ENCODE measurements at places on chromosomes 2 and 18.

- no peak for DNase-seq
Measured at GRCh38 chr2:30046979-30047378, 99.8 kb upstream of the YPEL5 start.

- DNase-seq, result no peak
Measured at GRCh38 chr2:8611246-8611645, 70.6 kb upstream of the ID2 start.

GRCh38 chr2:83579507-83579906, 879.6 kb downstream of the SUCLG1 start:
- DNase-seq, result no peak

DNA sequence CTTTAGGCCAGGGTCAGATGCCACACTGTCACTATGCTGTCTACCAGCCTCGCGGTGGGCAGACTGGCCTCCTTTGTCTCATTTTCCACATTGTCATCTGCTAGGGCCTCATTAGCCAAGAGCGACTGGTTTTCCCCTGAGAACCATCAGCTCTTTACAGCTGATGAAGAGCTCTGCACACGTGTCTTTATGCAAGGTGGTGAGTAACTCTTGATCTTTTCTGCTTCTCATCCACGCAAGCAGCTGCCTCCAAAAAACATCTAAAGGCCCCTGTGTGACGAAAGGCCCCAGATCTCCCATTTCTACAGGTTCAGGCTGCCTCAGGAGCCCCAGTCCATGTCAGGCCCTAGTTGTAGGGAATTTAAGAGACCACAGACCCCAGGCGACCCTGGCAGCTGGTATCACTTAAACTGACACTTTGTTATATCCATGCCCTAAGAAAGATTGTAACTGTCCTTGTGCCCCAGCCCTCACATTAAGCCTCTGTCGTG, 52.9 kb downstream of the DPYSL5 start:
- DNase-seq, result no peak

GRCh38 chr2:237701033-237701858, 73.9 kb downstream of the LRRFIP1 start:
- DNase-seq, result no peak

GRCh38 chr2:161625314-161625919, 1.2 kb downstream of the SLC4A10 start:
- DNase-seq, result no peak

DNA sequence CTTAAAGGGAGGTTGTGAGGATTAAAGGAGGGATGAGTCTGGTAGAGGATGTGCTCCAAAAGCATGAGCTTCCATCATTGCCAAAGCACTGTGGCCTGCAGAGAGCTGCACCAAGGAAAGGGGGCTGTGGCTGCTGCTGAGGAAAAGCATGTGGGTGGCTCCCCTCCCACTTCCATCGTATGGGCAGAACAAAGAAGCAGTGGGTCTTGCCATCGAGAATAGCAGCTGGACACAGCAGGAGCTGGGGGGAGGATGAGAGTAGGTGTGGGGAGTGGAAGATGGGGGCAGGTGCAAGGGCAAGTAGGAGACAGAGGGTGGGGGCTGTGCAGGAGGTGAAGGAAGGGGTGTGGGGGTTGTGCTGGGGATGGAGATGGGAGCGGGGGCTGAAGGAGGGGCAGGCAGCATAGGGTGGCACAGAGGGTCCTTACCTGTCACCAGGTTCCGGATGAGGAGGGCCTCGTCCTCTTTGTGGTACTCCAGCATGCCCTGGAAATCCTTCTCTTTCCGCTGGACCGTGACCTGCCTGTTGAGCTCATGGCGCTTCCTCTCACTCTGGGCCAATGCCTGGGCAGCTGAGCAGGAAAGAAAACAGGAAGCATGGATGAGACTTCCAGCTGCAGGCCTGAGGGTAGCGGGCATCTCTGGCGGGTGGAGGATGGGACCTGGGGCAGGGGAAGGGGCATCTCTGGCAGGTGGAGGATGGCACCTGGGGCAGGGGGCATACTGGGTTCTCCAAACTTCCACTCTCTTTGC, 33.6 kb upstream of the ACAA2 start:
- DNase-seq, result no peak

DNA sequence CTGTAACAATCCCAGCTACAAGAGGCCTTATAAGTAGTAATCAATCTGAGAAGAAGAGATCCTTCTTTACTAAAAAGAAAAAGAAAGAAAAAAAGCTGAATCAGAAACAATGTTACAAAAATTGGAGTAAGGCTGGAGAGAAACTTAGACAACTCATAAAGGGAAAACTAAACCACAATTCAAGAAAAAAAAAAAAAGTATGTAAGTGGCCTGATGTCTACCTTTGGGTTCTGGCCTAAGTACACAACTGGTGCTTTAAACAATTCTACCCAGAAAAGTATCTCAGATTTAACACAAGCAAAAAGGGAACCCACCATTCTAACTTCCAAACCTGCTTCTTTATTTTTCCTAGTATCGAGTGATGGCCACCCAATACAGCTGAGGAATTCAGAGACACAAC, 45.3 kb downstream of the ZNF521 start:
- DNase-seq, result no peak

DNA sequence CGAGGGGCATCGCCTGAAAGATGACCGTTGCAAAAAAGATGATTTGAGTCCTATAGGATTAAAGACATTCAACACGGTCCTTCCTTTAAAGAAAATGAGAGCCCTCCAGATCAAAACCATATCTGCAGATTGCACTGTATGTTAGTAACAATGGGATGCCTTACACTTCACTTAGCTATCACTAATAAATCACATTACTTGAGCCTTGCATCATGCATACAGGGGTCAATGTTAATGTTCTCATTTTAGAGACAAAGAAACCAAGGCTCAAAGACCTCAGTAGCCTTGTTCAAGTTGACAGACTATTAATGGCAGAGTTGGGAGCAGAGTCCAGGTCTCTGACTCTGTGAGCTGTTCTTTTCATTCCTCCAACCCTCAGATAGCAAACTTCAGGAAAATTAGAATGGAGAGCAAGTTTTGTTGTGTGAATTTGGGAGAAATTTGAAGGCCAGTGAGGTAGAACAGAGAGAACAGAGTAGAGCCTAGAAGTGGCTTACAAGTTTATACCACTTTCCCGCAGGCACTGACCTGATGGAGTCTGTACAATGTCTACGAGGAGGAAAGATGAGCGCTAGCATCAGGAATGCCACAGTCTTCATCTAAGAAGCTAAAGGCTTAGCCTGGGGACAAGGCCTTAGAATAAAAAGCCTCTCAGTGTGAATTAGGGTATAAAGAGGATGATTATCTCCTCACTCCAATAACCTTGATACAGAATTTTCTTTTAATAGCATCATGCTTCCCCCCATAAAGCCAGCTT, 48.3 kb downstream of the TRIB2 start:
- DNase-seq, result no peak

- DNase-seq, result no peak
Measured at GRCh38 chr2:219851169-219851568, 223.7 kb downstream of the SLC4A3 start.

GRCh38 chr18:24013051-24013450, 1.5 kb upstream of the TTC39C start:
- DNase-seq, result no peak

GRCh38 chr18:9722691-9723090, 14.6 kb downstream of the RAB31 start:
- DNase-seq, result no peak

DNA sequence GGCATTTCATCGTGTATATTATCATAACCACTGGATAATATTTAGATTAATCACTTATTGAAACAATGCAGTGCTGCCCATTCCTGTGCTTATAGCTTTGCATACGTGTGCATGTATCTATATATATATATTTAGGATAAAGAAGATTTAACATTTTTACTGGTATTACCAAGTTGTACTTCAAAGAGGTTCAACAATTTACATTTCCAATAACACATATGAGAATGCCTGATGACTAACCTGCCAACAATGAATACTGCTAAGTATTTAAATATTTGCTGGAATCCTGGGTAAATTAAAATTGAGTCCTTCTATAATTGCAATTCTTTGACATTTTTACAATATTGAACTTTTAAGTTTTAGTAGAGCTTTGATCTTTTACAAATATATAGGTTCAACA, 111.4 kb downstream of the SLC39A10 start:
- no peak for DNase-seq

DNA sequence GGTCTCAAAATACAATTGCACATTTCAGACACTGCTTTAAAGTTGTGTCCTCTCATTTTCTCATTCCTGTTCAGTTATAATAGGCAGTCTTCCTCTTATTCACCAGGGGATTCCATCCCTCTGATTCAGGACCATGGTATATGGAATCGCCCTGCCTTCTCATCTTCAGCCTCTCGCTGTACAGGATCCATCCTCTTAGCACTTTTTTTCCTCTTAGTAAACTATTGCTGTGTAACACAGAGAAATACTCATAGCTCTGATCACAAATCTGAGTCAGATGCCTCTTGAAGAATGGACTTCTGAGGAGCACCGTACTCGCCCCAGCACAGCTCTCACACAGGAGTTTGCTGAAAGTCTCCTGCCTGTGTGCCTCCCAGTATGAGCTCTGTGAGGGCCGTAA, 11.3 kb downstream of the RMP24 start:
- DNase-seq, result no peak

DNA sequence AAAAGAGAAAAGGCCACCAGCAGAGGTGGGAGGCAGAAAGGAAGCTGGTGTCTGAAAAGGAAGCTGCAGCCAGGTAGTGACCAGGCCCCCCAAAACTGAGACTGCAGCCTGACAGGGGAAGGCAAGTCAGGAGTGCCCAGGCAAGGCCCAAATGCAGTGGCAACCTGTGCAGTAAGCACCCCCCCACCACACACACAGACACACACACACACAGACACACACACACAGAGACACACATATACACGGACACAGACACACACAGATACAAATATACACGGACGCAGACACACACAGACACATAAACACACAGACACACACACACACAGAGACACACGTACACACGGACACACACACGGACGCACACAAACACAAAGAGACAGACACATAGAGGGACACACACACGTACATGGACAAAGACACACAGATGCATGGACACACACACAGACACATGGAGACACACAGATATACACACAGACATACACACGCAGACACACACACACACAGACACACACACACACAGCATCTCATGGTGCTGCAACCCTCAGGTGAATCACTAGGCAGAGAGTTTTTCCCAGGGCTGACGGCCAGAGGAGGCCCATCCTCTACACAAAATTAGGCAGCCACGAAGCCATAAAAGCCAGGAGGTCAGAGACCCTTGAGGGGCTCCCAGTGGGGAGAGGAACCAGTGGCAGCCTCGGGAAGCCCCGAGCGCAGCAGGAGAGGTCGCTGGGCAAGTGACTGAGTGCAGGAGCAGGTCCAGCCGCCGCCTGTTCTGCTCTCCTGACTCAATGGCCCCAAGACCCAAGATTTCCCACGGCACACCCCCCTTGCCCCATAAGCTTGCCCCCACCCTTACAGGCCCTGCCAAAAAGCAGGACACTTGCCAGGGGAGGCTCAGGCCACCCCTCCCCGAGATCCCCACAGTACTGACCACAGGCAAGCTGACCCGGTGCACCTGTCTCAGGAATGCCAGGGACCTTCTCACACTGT, 6.3 kb downstream of the SDC1 start:
- no peak for DNase-seq

DNA sequence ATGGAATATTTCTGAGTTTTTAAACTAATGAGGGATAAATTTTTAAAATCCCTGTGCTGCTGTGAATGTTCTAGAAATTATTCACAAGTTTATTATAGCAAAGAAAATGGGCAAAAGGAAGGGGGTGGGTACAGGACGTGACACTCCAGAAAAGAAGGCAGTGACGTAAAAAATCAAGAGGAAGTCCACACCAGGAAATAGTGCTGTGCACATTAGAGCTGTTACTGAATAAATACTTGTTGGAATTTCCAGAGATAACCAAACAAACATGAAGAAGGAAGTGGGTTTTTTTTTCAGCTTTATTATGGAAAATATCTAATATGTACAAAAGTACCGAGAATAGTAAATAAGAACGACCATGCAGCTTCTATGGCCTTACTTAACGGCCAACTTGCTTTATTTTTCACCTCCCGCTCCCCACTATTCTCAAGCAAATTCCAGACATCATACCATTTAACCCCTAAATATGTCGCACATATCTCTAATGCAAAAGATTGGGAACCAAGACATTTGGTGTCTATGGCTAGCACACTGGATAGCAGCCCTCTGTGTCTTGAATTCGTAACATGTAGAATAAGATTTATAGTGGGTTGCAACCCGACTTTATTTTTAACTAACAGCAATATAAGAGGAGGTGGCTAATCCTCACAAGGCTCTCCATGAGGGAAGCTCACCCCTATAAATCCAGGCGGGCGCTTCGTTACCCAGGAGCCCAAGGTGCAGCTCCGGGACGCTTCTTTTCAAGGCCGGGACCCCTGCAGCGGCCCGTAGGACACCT, 580 bp upstream of the NDUFV2 start:
- DNase-seq, result no peak

DNA sequence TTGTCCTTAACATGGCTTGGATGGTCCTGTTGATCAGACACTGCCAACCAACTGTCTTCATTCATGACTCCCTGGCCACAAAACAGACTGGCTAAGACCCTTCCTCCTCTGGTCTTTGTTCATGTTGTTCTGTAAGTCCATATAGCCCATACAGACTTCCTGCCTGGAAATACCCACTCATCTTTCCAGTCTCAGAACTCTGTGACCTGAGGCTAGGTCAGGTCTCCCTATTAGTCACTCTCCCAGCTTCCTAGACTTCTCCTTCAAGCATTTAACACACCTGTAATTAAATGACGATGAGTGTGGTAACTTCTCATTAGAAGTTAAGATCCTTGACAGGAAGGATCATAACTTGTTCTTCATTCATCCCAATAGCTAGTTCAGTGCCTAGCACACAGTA, 56.3 kb downstream of the CCDC93 start:
- no peak for DNase-seq

Data from activated CD4-positive, CD25-positive, alpha-beta regulatory T cell treated with anti-CD3 and anti-CD28 coated beads, Interleukin-2, amount 50 U/mL, for 72 hours (primary cell).